BJ (cell line): ENCODE measurements at places on chromosomes 11 and 22. TPM values are rescaled to one million over a fixed set of nuclear protein-coding genes. Genes with fewer than 3 reads are reported as not detected.

Gene IGLL5
- not detected in 2 replicates for polyA plus RNA-seq

Gene OR51E2
- polyA plus RNA-seq, result not detected in 2 replicates

Gene FOLR1
- polyA plus RNA-seq, result 0.83 and 1.2 TPM in 2 replicates

Gene NRIP3
- polyA plus RNA-seq, result 4.7 and 7.1 TPM in 2 replicates

Gene TMEM151A
- 0.15 TPM in 1 of 2 replicates, not detected in the other for polyA plus RNA-seq

Gene TBX1
- polyA plus RNA-seq, result not detected in 2 replicates

DNA sequence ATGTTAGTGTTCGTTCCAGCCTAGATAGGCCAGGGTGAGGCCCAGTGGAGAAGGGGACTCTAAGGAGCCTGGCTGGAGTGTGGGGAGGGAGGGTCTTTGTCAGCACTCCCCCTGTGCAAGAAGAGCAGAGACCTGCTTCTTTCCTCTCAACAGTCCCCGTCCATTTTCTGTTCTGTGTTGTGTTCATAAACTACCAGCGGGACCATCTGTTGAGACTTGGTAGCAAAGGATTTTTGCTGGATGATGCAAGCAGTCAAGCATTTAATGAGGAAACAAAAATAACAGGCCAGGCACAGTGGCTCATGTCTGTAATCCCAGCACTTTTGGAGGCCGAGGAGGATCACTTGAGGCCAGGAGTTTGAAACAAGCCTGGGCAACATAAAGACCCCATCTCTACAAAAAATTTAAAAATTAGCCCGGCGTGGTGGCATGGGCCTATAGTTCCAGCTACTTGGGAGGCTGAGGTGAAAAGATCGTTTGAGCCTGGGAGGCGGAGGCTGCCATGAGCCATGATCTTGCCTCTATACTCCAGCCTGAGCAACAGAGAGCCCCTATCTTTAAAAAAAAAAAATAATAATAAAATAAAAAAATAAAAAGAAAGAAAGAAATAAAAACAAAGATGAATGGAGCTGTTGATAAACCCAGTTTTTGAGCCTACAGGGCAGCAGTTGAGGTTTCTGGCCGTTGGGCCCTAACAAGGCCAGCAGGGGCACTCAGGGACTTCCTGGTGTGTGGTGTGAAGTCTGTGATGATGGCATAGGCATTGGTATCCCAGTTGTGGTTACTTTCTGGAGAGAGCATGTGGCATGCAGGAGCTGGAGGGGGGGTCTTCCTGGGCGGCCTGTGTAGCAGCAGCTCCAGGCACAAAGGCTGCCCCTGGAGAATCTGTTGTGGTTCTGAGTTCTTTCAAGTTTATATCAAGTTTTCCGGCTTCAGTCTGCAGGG lies 1.7 kb upstream of the TXNRD2 start:
- DNase-seq, result peak; percentile 78

GRCh38 chr22:46900549-46900948 lies 138.1 kb downstream of the TBC1D22A start:
- no peak for DNase-seq

DNA sequence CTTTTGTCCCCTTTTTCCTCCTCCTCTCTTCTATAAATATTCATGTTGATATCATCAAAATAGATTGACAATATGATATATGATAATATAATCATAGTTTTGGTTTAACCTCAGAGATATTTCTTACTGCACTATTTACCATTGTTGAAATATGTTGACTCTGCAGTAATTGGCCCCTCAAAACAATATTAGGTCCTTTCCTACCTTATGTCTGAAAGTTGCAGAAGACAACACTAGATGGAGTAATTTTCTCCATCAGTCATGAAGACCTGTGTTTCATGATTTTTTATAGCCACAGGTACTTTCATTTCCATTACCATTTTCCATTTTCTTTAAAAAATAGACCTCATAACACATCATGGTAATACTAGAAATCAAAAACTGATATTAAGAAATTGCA lies 284.4 kb downstream of the LUZP2 start:
- DNase-seq, result no peak

DNA sequence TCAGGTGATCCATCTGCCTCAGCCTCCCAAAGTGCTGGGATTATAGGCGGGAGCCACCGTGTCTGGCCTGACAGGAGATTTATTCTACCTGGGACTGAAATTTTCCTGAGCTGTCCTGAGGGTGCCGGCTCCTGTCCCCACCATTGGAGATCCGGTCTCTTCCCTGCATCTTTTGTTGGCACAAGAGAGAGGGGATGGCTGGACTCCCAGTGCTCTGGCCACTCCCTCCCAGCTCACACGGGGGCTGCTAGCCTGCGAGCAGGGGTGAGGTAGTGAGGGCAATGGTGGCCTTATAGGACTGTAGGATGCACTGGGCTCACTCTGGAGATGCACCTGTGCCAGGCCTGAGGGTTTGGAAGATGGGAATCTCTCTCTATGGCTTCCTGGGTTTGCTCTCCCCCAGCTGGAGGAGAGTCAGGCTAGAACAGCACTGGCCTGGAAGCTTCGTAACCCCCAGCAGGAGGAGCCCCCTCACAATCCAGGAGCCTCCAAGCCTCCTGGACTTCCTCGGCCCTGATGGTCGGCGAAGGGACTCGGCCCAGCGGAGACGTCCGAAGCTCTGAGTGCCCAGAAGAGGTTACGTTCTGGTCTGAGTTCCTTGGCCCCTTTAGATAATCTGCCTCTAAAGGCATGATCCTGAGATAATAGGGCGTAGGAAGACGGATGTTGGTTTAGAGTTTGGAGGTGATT lies 106.4 kb downstream of the NECTIN1 start:
- no peak for DNase-seq

DNA sequence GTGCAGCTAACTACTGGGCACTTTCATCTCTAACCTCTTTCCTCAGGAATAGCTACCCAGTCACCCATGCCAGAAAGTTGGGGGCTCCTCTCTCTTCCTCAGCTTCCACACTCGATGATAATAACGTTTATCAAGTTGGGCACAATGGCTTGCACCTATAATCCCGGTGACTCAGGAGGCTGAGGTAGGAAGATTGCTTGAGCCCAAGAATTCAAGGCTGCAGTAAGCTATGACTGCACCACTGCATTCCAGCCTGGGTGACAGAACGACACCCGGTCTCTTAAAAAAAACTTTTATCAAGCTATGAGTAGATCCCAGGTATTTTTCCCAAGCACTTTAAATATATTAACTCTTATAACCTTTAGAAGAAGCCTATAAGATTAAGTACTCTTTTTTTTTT lies 2.0 kb downstream of the SF3A1 start:
- no peak for DNase-seq

- no peak for DNase-seq
These were observed 926 bp downstream of the PGR start for GRCh38 chr11:101128571-101129202.

GRCh38 chr11:130160498-130161155 lies 1.0 kb downstream of the ST14 start:
- DNase-seq, result no peak
